ENCODE measurements at places on chromosomes 1 and 21.

- no peak for DNase-seq
Observed at GRCh38 chr1:119046429-119046784, 58.3 kb upstream of the TBX15 start.

GRCh38 chr1:58923090-58923470 is 139.2 kb upstream of the JUN start:
- DNase-seq: no peak

DNA sequence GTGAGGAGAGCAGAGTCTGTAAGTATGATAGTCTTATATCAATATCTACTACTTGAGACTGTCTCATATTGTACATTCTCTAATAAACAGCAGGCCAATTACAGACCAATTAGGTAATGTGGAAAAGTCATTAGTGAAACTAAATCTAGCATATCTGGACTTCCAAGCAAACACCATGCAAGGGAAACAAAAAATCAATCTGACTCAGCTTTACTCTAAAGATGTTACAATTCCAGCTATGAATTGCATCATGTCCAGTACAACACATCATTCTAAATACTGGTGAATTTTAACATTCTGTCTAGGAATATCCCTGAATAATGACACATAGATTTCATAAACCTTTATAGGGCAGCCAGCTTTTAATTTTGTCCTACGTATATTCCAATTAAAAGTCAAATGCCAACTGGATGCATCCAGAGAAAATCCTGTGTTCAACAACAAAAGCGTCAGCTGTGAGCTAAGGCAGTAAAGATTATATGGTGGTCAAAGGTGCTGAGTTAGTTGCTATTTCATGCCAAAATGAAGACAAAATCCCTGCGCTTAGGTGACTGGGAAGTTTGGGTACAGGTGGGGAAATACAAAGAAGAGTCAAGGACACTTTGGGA is 159.3 kb downstream of the TTLL7 start:
- no peak for DNase-seq

- peak; percentile 23 for DNase-seq
Observed at GRCh38 chr1:224168859-224169380, 14.1 kb upstream of the DEGS1 start.

- DNase-seq: no peak
Observed at GRCh38 chr1:207861442-207862177, 49.3 kb downstream of the CD34 start.

GRCh38 chr1:33578557-33579448 is 106.4 kb downstream of the ZSCAN20 start:
- peak; percentile 44 for DNase-seq

DNA sequence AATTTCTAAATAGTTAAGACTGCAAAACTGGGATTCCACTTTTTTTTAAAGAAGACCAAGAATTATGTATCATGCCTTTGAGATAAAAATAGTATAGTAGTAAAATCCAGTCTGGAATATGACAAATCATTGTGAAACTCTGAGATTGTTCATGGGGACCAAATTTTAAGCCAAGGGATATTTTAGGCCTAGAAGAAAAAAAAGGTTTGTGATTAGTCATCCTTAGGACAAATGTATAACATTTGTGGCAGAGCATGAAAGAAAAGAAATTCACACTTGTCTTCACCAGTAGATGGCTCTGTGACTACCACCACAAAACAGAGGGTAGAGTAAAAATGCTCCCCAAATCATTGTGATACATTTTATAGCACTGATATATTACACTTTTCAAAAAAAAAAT is 226.1 kb downstream of the KCTD3 start:
- DNase-seq: no peak

Measured in osteocyte (in vitro differentiated cells).